ENCODE measurements at places on chromosomes 2 and 18. TPM values are rescaled to one million over a fixed set of nuclear protein-coding genes. Genes with fewer than 3 reads are reported as not detected.

DNA sequence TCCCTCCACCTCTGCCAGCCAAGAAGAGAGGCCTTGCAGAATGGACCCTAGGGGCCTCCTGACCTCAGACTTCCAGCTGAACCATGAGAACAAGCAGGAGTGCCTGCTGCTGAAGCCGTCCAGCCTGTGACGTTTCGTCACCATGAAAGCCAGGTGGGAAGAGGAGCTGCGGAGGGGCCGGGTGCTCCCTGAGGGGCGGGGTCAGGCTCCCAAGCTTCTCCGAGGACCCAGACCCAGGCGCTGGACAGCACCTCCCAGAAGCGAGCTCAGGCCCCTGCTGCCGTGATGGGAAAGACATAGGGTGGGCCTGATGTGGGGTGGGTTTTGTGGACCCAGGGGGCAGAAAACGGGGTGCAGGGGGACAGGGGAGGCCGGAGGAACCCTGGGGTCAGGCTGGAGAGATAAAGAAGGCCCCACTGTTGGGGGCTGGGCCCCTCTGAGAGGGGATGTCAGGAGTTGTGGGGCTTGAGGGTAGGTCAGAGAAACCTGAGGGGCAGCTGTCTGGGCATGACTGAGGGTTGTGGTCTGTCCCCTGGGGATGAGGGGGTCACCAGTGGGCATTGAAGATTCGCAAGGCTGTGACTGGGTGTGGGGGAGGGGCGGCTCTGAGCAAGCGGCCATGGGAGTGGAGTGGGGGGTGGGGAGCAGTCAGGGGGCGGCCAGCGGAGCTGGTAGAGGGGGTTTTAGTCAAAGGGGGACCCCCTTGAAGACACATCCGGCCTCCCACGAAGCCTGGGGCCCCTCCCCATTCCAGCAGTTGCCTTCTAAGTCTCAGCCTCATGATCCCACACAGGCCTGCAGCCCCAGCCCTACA, 73.4 kb upstream of the ODC1 start:
- DNase-seq: no peak

DNA sequence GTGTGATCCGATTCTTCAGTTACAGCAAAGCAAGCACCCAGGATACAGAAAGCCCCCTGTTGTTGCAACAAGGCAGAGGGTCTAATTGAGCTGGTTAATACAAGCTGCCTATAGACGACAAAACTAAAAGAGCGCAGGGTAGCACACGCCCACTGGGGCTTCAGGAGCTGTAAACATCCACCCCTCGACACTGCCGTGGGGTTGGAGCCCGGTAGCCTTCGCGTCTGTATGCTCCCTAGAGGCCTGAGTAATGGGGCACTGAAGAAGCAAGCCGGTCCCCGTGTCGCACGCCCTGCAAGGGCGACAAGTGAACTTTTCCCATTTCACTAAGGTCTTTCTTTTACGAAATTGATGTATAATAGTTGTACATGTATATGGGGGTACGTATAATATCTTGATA, 24.7 kb upstream of the CHRNA1 start:
- no peak for DNase-seq

ZSCAN30 gene
- 21.5 TPM for total RNA-seq

- no peak for DNase-seq
These were observed 27.1 kb downstream of the CAMKMT start for GRCh38 chr2:44388877-44389276.

All from hepatocyte (in vitro differentiated cells).